A172 (cell line): ENCODE measurements at places on chromosomes 2 and 18. TPM values are rescaled to one million over a fixed set of nuclear protein-coding genes. Genes with fewer than 3 reads are reported as not detected.

DNA sequence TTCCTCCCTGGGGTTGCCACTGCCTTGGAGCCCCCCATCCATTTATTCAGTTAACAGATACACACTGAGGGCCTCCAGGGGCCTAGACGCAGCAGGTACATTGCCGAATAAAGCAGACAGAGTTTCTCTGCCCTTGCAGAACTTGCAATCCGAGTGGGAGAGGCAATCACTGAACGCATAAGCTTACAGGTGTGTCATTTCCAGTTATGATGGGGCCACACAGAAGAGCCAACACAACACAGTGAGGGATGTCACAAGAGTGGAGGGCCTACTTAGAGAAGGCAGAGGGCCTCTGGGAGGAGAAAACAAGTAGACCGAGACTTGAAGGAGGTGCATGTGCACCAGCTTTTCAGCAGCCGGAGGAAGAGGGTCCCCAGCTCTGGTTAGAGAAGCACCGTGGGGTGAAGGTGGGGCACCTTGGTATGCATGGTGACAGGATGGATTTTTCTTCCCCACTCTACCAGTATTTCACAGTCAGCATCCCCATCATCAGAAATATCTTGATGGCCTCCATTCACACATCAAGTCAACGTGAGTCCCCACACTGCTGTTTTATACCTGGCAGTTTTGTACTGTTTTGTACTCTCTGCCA is 150.9 kb downstream of the SMAD7 start:
- DNase-seq, result no peak

DNA sequence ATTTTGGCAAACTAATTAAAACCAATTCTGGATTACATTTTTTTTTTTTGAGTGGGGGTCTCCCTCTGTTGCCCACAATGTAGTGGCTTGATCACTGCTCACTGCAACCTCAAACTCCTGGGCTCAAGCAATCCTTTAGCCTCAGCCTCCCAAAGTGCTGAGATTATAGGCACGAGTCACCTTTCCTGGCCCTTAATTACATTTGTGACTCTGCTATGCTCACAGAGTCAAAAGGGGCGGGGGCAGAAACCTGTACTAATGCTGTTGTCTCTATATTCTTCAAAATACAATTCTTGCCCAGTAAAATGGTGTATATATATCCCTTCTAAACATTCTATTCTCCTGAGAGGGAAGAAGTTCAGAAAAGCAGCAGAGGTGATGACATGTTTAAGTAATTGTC is 23.2 kb downstream of the PRKD3 start:
- no peak for DNase-seq

DNA sequence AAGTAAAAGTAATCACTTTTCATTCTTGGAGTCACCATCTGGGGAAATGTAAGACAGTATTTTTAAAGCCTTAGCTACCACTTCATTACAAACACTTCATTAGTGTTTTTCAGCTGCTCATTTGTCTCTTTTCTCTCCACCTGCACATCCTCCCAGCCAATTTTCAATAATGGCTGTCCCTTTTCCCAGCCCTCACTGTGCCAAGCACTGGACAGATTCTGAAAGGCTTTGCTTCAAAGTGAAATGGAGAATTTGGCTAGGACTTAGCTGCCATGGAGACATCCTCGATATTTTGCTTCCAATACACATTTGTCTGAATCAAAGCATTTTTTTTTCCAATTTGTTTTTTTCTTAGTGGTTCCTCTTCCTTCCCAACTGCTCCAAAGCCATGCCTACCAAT is 272.4 kb upstream of the NRXN1 start:
- DNase-seq, result no peak

- no peak for DNase-seq
Measured at GRCh38 chr18:35189510-35189909, 51.3 kb upstream of the ZNF397 start.

DNA sequence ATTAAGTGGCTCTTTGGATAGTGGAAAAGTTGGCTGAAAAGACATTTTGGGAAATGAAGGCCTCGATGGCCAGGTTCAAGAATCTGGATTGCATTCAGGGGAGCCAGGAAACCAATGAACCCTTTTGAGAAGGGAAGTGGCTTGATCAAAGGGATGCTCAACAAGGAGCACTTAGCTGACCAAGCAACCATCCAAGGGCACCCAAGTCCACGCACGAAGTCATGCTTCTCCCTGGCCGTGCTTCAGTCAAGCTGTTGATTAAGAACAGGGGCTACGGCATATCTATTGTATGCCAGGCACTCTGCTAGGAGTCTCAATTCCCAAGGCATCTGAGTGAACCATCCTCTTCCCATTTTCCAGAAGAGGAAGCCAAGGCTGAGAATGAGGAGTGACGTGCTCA is 185.8 kb upstream of the GLI2 start:
- no peak for DNase-seq

DNA sequence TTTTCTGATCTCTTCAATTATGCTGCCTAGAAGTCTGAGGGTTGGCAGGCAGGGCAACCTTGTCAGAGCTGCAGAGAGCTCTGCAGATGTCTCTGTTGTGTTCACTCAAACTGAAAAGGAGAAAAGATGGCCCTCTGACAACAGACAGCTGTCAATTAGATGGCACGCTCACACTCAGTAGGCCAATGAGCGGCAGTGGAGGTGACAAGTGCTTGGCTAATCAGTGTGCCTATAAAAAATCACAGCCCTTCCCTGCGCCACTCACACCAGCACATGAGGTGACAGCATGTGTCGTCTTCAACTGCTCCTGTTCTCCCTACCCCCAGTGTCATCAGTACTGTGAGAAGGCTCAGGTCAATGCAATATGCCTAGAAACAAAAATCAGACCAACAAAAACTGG is 203.9 kb downstream of the TCF4 start:
- no peak for DNase-seq

DNA sequence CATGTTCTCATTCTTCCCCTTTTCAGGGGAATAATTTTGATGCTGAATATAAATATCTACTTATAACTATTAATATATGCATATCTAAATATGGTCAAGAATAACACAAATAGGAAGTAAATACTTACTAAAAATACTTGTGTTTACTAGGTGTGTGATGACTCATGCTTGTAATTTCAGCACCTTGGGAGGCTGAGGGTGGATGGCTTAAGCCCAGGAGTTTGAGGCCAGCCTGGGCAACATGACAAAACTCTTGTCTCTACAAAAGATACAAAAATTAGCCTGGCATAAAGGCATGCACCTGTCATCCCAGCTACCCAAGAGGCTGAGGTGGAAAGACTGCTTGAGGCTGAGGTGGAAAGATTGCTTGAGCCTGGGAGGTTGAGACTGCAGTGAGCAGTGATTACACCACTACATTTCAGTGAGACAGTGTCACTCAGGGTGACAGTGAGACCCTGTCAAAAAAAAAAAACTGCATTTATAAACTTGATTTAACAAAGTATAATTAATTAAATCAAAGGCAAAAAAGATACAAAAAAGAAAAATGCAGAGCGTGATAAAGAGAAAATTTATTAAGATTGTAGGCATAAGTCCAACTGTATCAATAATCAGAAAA is 703.1 kb upstream of the VRK2 start:
- DNase-seq, result no peak

DNA sequence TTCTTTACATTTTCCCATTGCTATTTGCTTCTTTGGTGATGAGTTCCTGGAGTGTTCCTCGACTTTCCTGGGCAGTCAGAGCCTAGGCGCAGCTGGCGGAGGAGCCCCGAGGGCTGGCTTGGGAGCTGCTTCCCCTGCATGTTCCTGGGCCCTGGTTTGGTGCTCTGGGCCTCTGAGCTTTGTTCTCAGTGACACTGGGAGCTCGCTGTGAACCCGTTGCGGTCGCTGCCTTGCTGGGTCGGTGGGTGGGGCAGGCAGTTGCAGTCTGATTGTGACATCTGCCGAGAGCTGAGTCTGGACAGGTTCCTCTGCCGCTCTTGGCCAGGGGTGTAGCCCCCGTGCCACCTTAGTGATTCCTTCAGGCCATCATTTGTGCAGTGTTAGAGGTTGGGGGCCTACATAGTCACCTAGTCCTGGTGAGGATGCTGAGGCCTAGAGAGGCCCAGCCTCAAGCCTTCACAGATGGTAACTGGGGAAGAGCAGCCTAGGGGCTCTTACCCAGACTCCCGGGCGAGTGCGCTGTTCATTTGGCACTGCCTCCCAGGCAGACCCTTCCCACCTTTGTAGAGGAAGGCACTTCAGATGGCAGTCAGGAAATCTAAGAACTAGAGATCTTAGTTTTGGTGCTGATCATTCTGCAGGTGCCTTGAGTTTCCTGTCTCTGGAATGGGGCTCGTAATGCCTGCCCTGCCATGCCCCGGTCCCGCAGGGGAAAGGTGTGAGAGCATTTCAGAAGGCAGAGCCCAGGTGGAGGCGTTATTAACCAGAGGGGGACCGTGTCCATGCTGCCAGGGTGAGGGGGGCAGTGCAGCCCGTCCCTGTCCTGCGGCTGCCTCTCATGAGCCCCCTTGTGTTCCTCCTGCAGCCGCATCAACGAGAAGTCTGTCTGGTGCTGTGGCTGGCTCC is 8.4 kb downstream of the ASB1 start:
- DNase-seq, result peak; percentile 59

DNA sequence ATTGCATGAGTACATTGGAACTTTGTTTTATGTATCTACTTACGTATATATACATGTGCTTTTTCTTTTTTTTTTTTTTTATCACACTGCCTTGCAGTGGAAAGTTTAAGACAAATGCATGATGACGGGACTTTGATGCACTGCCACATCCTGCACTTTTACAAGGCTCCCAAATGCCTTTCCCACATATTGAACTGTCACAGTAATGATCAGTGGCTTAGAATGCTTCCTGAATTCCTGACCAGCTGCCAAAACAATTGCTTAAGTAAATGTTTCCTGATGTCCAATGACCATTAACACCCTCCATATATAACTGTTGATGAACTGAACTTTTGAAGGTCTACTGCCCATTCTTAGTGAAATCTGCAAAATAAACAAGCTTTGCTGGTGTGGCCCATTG is 60.2 kb downstream of the LYPD6B start:
- DNase-seq, result peak; percentile 97

- no peak for DNase-seq
Measured at GRCh38 chr2:220915092-220915623, 656.9 kb downstream of the EPHA4 start.

DNA sequence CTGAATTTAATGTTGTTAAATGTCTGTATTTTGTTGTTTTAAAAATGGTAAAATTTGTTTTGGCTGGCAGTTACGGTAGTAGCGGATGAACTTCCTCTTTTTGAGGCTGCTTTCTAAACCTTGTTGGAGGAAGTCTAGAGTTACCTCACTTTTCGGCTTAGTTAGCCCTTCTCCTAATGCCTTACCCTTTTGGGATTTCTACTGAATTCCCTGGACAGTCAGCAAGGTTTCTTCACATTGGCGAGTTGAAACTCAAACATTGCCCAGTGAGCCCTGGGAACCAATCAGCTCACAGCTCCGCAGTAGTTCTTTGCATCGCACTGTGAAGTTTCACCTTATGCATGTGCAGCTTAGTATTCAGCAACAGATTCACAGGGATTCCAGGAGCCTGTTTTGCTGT is 55.2 kb downstream of the TMEM247 start:
- no peak for DNase-seq

- DNase-seq, result no peak
Measured at GRCh38 chr2:4844881-4845280, 847.3 kb upstream of the SOX11 start.

DNA sequence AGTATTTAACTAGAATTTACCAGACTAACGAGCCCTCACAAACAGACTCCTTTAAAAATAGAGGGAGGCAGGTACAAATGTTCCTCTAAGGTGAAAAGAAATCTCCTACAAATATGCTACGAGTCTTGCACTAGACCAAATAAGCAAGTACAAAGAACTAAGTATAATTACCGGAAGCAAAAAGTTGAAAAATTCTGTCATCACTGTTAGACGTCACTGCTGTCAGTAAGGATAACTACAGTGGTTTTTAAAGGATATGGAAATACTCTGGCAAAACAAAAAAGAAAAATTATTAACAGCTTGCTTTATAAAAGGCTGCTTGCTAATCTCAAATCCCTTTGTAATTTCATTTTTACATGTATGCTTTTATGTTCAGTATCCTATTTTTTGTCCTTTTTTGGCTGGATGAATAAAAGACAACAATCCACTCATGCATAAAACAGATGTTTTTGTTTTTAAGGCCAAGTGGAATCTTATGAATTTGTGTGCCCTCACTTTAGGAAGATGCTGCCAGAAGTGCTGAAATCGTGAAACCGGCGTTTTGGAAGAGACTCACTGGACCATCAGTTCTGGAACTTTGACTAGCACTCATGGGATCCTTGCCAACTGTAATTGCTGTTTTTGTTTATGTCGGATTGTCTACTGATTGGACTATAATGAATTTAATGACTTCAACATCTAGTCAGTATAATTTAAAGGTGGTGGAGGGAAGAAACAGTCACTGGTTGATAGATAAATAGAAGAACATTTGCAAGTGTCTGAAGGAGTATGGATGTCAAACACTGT is 6.7 kb downstream of the ZNF521 start:
- DNase-seq, result no peak

GRCh38 chr2:86274918-86275275 is 62.5 kb downstream of the REEP1 start:
- no peak for DNase-seq

- no peak for DNase-seq
Measured at GRCh38 chr2:169302364-169302763, 60.0 kb downstream of the LRP2 start.

- DNase-seq, result no peak
Measured at GRCh38 chr2:146817613-146818012, 1027.2 kb upstream of the ACVR2A start.

DNA sequence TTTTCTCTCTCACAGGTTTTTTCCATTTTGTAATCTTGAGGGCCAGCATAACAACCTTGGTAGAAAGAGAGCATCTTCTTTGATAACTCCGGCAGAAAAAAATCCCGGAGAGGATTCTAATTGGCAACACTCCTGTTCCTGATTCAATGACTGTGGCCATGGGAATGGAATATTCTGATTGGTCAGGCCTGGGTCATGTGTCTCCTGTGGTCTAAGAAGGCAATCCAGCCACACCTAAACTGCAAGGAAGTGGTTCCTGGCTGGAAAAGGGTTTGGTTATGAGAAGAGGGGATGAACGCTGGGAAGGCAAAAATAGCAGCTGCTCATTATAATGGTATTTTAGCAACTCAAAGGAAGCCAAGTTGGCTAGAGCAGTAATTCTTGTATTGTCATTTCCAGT is 24.8 kb upstream of the ZNF638 start:
- DNase-seq, result peak; percentile 93

- DNase-seq, result no peak
Measured at GRCh38 chr2:62201307-62201706, 5.4 kb downstream of the B3GNT2 start.

- DNase-seq, result no peak
Measured at GRCh38 chr2:163207693-163208370, 369.3 kb upstream of the KCNH7 start.

DNA sequence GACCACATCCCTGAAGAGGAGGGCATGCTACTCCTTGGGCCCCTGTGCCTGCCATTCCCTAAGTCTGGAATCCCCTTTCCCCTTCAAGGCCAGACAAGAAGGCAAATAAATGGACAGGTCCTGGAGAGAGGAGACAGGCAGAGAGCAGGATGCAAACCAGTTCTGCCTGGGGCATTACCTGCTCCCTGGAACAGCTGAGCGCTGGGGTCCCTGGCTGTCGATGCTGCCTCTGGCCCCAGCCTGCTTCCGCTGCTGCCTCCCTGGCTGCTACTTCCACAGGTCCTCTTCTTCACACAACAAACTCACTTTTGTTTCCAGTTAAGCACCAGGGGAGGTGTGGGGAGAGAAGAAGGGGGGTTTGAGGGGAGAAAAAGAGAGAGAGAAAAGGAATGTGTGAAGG is 53.1 kb downstream of the SLC4A5 start:
- DNase-seq, result no peak

GRCh38 chr18:10271481-10271880 is 183.0 kb upstream of the APCDD1 start:
- no peak for DNase-seq

The GKN1 gene
- total RNA-seq, result not detected in 2 replicates

The SLC5A7 gene
- not detected in 2 replicates for total RNA-seq

The IL37 gene
- total RNA-seq, result not detected in 2 replicates

The TGIF1 gene
- 101 and 103 TPM in 2 replicates for total RNA-seq

The NT5C1B gene
- total RNA-seq, result not detected in 2 replicates

The PAX3 gene
- total RNA-seq, result not detected in 2 replicates
